Epithelial cell of prostate (primary cell): ENCODE measurements at places on chromosomes 7 and 10.

DNA sequence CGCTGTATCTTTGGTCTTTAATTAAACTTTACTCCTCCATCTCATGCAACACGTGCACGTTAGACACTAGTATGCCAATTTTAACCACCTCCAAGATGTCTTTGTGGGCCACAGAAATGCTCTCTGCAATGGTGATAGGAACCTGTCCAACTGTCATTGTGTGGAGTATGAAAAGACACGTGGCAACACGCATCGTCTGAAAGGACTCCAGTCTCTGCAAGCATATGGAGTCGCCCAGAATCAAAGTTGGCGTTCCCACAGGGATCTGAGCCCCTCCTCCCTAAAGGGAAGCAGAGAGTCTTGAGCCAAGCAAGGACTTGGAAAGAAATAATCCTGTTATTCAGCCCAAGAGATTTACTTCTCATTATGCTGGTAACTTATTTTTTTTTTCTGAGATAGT lies 301.1 kb downstream of the CALN1 start:
- no peak for DNase-seq

- DNase-seq, result no peak
Measured at GRCh38 chr7:151607464-151607867, 87.8 kb upstream of the RHEB start.

- DNase-seq, result no peak
Measured at GRCh38 chr7:57205000-57205399, 72.8 kb upstream of the ZNF479 start.

DNA sequence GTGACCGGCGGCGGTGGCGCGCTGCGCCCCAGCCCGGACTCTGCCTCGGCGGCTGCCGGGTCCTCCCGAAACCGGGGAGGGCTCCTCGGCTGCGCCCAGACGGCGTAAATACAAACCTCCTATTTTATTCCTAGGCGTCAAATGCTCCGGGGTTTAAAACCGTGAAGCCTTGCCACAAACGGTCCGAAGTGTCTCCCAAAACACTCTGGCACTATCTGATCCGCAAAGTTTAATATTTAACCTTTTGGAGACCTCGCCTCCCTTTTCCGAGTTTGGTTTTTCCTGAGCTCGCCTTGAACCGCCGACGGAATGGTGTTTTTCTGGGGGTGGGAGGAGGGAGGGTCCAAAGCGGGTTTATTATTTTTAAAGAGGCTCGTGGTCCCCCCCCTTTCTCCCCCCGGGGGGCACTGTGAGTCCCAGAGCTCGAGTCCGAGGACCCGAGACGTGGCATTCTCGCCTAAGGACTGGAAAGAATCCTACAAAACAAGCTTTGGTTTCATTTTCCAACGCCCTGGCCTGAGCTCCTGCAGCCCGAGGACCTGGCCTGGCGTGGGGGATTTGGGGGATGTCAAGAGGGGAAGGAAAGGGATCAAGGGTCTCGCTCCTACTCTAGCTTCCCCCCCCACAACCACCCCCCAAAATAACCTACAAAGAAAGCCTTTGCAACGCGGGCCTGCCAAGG lies 1.8 kb downstream of the TNRC18 start:
- DNase-seq, result no peak

DNA sequence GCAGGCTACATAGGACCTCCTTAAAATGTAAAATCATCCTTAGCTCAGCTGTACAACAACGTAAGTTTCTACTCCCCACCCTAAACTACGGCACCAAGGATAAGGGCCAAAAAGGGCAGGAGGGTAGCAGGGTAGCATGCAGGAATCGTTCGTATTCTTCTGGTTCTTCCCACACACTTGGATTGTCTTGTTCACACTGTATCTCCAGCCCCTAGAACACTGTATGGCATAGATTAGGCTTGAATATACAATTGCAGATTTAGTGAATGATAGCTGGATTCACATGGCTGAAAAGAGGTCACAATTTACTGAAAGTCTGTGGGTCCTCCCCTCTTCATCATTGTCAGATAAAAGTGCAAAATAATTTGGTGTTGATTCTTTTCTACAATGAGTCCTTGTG lies 28.2 kb upstream of the PRKAR2B start:
- no peak for DNase-seq
